ENCODE measurements at places on chromosomes 12 and 14.

GRCh38 chr12:11174022-11174421 is 3.0 kb downstream of the SMIM10L1 start:
- DNase-seq = no peak

DNA sequence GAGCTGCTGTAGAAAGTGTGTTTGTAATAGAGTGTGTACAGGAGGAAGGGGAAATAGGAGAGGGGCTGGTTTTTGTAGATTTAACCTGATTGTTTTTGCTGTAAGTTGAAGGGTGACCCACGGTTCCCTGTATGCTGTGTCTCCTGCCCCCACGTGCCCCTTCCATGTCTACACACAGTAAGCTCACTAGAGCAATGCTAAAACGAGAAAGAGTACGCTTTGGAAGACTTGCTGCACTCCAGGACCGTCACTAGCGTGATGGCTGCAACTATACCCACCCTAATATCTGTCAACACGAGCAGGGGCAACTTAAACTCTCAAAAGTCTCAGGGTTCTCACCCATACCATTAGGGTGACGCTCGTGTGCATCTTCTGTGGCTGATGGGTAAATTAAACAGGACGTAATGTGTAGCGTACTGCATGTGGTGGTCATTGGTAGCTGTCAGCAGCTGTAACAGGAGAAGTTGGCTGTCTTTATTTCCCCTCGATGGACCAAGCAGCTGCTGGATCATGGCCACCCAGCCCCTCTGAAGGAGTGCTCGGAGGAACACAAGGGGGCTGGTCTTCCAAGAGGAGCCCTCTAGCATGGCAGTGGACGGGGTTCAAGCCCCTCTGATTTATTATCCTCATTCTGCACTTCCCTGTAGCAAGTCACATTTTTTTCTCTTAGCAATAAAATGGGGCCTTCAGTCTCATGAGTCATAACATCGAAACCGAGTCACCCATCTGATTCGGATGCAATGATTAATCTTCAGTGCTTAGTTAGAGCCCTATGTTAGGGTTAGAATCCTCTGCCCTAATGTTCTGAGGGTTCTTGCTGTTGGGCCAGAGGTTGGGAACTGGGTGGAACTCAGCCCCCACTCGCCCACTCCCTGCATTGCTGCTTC is 14.0 kb downstream of the CCND2 start:
- no peak for DNase-seq

- no peak for DNase-seq
Measured at GRCh38 chr12:71725011-71725410, 29.7 kb upstream of the RAB21 start.

GRCh38 chr14:68790644-68791077 is 2.2 kb downstream of the ZFP36L1 start:
- DNase-seq = peak; percentile 17

DNA sequence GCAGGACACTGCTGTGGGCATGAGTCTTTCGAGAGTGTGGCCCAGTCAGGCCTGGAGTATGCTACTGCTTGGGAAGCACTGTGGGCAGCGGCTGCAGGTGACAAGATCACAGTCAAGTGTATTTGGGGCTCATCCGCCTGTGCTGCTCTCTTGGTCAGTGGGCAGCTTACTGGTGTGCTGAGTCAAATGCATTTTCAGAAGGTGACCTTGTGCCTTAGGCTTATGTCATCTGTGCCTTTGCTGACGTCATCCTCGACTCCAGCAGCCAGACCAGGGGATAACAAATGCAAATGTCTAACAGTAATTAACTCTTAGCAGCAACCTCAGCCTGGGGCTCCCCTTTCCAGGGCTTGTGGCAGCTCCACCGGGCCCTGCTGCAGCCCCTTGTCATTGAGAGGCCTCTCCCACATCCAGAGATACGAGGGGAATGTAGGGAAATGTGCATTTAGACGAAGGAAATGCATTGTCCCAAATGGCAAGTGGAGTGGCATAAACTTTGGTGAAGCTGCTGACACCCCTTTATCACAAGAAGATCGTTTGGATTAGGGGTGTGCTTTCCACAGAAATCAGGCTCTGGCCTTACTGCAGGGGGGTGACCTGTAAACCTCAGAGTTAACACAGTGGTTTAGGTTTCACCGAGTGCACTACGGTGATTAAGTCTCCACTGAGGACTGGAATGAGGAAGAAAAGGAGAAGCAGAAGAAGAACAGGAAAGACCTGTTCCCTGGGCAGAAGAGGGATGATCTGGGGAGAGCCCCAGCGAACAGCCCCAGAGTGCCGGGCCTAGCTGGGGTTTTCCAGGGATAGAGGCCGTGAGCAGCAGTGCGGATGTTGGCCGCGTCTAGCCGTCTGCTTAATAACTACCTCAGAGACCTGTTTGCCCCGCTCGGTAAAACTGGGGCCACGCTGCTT is 39.7 kb downstream of the PSMA6 start:
- no peak for DNase-seq

DNA sequence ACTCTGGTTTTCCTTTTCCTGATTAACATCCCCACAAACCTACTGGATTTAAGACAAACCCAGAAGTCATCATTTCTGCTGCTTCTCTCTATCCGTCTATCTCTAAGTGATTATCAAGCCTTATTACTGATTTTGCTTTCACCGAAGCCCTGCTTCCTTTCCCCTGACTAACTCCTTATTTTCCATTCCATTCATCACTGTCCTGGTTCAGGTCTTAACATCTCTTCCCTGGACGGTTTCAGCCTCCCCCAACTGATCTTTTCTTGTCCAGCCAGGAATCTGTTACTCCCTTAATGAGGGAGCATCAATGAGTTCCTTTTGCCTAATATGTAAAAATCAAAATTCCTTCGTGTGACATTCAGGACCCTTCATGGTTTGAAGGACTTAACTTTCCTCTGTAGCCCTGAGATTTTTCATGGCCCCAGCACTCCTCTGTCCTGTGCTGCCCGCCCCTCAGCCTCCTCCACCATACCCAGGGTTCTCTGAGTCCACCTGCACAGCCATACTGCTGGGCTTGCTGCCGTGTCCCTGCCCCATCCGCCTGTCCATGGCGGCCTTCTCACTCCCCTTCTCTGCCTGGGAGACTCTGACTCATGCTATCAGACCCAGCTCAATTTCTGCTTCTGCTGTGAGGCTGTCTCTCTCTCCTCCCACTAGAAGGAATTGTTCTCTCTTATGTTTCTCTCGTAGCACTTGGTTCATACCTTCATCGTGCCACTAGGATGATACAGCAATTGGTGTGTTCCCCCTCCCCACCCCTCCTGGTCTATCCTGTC is 167.8 kb upstream of the HIF1A start:
- DNase-seq = no peak

GRCh38 chr12:52049286-52049685 is 2.0 kb upstream of the NR4A1 start:
- DNase-seq = no peak

GRCh38 chr14:92646952-92647796 is 101.3 kb downstream of the LGMN start:
- no peak for DNase-seq

DNA sequence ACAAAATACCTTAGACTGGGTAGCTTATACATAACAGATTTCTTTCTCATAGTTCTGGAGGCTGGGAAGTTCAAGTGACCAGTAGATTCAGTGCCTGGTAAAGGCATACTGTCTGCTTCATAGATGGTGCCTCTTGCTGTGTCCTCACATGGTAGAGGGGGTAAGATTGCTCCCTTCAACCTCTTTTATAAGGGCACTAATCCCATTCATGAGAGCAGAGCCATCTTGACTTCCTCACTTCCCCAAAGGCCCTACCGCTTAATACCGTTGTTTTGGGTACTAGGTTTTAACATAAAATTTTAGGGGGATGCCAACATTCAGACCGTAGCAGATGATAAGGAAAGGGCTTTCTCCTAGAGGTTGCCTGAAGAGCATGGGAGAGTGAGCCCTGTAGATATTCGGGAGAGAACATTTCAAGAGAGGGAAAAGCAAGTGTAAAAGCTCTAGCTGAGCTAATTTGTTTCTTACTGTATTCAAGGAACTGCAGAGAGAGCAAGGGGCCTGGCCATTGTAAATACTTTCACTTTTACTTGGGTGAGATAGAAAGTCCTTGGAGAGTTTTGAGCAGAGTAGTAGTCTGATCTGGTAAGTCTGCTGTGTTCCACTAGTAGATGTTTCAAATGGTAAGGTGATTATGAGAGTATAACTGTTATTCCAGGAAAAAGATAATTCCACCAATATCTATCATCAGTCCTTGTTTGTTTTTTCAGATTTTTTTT is 27.3 kb downstream of the FRS2 start:
- DNase-seq = no peak

DNA sequence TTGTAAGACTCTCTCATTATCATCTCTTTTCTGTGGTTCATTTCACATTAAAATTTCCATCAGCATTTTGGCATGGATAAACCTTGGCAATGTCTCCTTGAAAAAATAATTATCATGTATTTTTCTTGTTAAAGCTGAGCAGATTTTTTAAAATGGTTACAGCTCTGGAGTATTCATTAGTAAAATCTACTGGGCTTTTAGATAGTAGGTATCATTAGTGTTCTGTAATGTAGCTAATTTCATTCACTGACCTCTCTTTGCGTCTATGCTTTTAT is 36.9 kb upstream of the CDK17 start:
- no peak for DNase-seq

DNA sequence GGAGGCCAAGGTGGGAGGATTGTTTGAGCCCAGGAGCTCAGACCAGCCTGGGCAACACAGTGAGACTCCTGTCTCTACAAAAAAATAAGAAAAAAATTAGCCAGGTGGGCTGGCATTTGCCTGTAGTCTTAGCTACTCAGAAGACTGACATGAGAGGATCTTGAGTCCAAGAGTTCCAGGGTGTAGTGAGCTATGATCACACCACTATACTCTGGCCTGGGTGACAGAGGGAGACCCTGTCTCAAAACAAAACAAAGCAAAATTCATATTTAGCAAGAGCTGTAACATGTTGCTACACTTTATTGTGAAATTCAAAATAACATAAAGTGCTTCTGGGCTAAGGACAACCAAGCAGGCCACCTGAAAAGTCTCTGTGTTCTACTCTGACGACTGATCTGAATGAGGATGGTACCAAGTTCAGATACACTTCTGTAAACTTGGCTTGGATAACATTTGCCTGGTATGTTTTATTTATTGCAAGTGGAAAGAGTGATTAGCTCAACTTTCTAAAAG is 11.6 kb upstream of the STRN3 start:
- no peak for DNase-seq

GRCh38 chr12:14422516-14423230 is 57.2 kb downstream of the ATF7IP start:
- DNase-seq = no peak

Measured in activated CD4-positive, CD25-positive, alpha-beta regulatory T cell (primary cell).